ENCODE measurements at places on chromosomes 6 and 20.

DNA sequence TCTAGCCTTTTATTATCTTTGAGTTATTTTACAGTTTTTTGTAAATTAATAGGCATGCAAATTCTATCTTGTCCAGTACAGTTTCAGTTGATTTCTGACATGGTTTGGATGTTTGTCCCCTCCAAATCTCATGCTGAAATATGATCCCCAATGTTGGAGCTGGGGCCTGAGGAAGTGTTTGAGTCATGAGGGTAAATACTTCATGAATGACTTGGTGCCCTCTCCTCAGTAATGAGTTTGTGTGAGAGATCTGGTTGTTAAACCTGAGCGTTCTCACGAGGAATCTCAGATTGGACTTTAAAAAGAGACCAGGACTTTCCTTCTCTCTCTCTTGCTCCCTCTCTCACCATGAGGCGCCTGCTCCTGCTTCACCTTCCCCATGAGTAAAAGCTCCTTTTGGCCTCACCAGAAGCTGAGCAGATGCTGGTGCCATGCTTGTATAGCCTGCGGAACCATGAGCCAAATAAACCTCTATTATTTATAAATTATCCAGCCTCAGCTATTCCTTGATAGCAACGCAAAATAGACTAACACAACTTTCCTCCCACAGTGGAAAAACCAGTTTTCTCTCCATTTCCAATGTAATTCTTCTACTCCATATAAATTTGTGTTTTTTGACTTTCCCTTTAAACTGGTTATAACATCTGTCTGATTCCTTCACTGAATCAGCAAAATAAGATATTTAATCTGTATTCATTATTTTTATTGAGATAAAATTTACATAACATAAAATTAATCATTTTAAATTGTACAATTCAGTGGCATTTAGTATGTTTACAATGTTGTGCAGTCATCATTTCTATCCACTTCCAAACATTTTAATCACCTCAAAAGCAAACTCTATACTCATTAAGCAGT, 78.7 kb upstream of the PRSS16 start:
- no peak for DNase-seq

DNA sequence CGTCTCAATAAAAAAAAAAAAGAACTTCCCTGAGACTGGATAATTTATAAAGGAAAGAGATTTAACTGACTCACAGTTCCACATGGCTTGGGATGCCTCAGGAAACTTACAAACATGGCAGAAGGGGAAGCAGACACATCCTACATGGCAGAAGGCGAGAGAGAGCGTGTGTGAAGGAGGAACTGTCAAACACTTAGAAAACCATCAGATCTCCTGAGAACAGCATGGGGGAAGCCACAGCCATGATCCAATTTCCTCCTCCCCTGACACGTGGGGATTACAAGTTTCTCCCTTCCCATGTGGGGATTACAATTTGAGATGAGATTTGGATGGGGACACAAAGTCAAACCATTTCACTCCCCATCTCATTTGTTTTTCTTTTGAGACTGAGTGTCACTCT, 46.6 kb upstream of the TFAP2C start:
- DNase-seq = no peak

DNA sequence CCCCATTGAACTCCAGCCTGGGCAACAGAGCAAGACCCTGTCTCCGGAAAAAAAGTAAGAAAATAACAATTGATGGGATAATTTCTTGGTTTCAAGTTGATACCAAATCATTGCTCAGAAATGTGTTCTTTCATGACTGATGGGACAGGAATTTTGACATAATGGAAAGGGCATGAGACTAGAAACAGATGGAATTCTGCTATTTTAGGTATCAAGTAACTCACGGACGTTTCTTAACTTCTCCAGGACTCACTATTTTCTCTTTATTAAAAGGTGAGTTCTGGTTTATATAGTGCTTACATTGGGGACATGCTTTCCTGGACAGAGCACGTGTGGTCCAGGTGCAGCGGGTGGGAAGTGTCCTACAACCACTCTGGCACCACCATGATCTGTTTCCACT, 6.0 kb upstream of the DSP start:
- no peak for DNase-seq

- DNase-seq = no peak
Observed at GRCh38 chr6:146335336-146335735, 208.3 kb upstream of the RAB32 start.

GRCh38 chr20:47318586-47319516, 37.6 kb downstream of the ZMYND8 start:
- no peak for DNase-seq

DNA sequence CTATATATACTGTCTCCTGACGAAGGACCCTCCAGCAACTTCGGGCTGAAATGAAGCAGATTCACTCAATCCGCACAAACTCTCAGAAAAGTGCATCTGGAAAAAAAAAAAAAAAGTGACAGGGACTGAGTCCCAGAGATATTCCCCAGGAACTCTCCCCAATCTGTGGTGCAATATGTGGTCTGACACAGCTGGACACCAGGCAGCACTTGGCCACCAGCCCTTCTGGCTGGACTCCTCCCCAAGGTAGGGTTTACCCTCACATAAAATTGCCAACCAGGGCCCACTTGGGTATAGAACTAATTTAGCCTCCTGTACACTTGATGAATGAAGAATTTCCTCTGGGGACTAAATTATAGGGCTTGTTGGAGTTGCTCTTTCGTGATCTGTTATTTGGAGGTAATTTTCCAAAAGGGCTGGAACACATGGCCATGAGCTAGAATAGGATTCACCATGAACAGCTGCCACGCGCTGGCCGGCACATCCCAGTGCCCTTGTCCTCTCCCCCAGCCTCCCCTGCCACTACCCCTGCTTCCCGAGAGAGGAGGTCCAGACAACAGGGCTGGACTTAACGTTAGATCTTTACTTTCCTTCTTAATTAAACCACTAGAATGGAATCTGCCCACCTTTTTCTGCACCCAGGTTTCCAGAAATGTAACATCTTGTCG, 379.2 kb downstream of the BMP2 start:
- no peak for DNase-seq

DNA sequence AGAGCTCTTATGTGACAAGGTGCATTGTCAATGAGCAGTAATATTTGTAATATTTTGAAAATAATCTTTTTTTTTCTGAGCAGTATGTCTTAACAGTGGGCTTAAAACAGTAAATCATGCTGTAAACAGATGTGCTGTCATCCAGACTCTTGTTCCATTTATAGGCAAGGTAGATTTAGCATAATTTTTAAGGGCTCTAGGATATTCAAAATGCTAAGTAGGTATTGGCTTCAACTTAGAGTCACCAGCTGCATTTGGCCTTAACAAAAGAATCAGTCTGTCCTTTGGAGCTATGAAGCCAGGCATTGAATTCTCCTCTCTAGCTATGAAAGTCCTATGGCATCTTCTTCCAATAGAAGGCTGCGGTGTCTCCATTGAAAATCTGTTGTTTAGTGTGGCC, 63.7 kb downstream of the ME1 start:
- no peak for DNase-seq

DNA sequence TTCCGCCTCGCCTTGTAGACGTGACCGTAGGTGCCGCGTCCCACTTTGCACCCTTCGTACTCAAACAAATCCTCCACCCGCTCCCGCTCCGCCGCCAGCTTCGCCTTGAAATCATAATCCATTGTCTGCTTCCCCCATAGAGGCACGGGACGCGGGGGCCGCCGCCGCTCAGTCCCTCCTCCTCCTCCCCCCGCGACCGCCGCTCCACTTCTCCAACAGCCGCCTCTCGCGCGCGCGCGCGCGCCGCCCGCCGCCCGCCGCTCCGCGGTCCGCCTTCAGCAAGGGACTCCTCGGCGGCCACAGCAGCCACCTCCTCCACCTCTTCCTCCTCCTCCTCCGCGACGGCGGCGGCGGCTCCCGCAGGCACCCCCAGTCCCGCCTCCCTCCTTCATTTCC, 256 bp downstream of the CDK19 start:
- no peak for DNase-seq

- DNase-seq = no peak
Observed at GRCh38 chr20:3042625-3043024, 797 bp upstream of the GNRH2 start.

DNA sequence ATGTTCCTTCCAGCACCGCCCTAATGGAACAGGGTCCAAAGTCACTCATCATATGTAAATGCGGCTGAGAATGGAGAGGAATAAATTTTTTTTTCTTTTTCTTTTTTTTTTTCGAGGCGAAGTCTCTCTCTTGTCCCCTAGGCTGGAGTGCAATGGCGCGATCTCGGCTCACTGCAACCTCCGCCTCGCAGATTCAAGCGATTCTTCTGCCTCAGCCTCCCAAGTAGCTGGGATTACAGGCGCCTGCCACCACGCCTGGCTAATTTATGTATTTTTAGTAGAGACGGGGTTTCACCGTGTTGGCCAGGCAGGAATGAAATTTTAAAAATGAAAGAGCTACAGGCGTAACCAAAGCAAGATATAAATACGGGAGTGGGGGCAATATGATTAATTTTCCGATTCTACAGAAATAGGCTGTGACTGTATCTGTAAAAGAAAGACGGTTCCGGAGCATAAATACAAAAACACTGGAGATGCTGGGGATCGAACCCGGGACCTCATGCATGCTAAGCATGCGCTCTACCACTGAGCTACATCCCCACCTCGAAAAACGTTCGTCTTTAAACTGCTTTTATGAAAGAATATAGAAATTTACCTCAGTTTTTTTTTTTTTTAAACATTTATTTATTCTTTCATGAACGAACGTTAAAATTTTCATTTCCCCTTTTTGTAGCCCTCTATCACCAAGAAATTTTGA, 132.2 kb downstream of the GPX5 start:
- DNase-seq = peak; percentile 43

GRCh38 chr6:140732155-140732554, 1357.7 kb upstream of the CITED2 start:
- DNase-seq = no peak

DNA sequence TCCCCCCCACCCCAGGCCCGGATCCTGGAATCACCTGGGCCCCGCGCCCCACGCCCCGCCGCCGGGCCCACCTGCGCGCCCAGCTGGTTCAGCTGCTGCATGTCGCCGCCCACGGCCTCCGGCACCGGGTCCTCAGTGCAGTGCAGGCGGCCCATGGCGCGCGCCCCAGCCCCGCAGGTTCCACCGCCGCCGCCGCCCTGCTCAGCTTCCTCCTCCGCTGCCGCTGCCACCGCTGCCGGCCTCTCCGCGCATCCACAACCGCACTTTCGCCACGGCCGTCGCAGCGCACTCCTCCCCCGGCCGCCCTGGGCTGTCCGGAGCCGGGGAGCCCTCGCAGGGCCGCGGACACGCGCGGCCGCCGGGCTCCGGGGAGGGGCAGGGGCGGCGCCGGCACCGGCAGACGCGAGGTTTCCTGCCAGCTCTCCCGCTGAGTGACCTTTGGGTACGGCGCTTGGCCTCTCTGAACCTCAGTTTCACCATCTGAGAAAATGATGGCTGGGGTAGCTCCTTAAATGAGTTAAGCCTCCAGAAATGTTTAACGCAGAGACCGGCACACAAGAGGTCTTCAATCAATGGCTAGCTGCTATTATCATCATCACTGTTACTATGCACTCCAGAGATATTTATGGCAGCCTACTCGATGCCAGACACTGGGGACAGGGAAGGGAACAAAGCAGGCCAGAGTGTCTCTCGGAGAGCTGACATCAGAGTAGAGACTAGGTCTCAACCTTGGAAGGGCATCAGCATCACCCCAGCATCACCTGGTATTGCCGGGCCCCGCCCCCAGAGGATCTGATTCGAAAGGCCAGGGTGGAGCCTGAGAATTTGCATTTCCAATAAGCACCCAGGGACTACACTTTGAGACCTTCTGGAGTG, at the start of gene COMMD7:
TSS of gene COMMD7 (minus strand) at position 231 of the 876 bp plus-strand sequence. CDS start at position 155, 76 bp downstream.
- peak; percentile 64 for DNase-seq

DNA sequence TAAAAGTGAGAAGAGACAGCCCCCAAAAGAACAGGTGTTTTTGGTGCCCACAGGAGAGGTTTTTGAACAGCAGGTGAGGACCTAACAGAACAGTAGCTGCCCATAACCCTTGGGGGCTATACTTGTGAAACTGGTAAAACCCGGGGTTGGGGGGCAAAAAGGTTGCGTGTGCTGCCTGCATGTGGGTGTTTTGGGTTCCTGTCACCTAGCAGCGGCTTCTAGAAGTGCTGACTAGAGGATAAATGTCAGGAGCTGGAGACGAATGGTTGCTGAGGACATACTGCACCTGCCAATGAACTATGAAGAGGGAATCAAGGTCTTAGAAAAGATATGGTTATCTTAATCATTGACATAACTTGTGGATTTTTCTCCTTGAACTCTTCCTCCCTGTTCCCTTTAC, 16.0 kb downstream of the TAF11 start:
- no peak for DNase-seq

DNA sequence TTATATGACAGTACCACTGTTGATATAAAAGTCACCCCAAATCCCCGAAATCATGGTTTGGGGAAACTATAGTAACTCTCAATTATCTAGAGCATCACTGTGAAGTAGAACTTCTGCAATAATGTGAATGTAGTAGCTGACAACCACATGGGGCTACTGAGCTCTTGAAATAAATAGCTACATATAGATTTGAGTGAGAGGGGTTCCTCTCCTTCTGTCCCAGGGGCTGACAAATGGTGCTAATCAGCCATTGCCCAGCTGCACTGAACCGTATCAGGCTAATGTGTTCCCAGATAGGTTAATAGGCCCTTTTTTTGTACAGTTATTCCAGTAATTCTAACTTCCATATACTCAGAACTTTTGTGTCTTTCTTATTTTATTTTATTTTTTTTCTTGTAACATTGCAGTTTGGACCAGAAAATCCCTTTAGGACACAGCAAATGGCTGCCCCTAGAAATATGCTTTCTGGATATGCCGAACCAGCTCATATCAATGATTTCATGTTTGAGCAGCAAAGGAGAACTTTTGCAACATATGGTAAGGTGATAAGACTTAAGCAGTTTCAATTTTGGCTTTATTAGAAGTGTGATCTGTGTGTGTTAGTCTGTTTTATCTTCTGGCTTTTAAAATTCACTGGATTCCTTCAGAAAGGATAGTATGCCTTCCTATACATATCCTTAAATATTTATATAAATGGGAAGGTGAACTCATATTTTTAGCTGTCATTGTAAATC, 21.1 kb downstream of the CDC40 start:
- DNase-seq = no peak

GRCh38 chr20:62452475-62453095, 23.2 kb downstream of the GATA5 start:
- no peak for DNase-seq

DNA sequence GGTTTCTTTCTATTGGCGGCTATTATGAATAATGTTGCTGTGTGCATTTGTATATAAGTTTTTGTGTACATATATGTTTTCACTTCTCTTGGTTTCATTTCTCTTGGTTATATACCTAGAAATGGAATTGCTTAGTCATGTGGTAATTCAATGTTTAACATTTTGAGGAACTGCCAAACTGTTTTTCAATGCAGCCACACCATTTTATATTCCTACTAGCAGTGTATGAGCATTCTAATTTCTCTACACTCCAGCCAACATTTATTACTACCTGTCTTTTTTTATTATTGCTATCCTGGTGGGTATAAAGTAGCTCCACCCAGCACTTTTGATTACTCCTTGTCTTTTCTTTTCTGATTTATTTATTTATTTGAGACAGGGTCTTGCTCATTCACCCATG, 54.8 kb downstream of the PHACTR2 start:
- DNase-seq = no peak

DNA sequence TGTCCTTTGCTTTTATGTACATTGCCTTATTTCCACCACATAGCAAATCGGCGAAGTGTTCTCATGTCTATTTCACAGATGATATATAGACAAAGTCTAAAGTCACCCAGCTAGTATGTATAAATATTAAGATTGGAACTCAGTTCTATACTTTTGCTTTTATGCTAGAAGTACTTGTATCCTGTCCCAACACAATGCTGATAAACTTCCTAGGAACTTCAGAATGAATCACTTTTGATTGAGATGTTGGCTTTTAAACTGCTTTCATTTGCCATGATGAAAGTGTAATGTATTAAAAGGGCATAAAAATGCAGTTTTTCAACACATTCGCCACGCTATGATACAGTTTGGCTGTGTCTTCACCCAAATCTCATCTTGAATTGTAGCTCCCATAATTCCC, 50.8 kb downstream of the GCLC start:
- DNase-seq = no peak
